ENCODE measurements at places on chromosomes 3 and 15.
A peak's percentile ranks its signal among the peaks of the same experiment; 100 is the strongest.

DNA sequence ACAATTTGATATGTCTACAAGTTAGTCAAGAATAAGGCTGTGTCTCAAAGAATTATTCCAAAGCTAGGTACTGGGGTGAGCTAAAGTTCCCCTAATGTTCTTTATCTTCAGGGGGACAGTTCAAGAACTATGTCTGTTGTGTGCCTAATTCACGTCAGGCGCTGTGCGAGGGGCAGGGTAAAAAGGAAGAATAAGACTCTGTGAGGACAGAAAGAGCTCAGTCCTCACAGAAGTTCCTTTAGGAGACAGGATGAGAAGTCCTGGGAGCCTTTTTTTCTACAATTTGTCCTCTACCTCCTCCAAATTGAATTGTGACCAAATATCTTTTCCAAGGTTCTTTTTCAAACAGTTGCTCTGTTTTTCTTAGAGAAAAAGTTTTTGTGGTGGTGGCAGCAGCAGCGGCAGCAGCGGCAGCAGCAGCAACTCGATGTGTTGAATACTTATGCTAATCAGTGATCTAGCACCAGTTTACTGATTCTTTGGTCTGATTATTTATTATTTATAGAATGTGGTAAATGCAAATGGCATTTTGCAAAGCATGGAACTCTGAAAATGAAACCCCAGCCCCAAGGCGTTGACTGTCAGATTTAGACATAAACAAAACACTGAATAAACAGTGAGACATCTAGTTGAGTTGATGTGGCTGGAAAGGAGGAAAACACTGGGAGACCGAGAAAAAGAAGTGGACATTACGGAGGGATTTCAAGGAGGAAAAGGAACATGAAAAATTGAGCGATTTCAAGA lies 88.6 kb downstream of the GTPBP8 start:
- no peak overlapping the region for H3K27ac ChIP-seq
- no peak overlapping the region for H3K4me3 ChIP-seq
- H3K4me1 ChIP-seq = peaks cover 5% of the 10 kb centered on the region
- no peaks in the 10 kb centered on the region for H3K36me3 ChIP-seq

- DNase-seq = no peak
- H3K27ac ChIP-seq = no peak overlapping the region
Measured at GRCh38 chr3:48236531-48236930, 4.4 kb upstream of the ZNF589 start.

DNA sequence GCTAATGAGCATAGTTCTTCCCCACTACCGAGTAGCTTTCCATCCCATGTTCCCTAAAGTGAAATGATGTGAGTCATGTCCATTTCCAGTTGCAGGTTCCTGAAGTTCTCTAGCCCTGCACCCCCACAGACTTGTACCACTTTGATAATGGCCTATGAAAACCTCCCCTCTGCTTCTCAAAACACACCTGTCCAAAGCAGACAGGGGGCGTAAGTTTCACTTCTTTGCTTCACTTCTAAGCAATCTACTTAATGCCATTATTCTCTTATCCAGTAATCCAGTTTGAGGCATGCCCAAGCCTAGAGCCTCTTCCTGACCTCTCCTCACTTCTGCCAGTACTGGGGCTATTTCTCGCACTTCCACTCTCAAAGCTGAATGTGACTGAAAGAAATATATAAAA lies 305.1 kb downstream of the IGSF11 start:
- no peaks in the 10 kb centered on the region for H3K36me3 ChIP-seq
- DNase-seq = no peak
- H3K27ac ChIP-seq = no peak overlapping the region
- H3K4me3 ChIP-seq = no peak overlapping the region

GRCh38 chr3:161409069-161409468 lies 37.8 kb upstream of the SPTSSB start:
- H3K36me3 ChIP-seq = no peaks in the 10 kb centered on the region
- DNase-seq = peak; percentile 30
- no peak overlapping the region for H3K4me3 ChIP-seq
- H3K27ac ChIP-seq = no peak overlapping the region

DNA sequence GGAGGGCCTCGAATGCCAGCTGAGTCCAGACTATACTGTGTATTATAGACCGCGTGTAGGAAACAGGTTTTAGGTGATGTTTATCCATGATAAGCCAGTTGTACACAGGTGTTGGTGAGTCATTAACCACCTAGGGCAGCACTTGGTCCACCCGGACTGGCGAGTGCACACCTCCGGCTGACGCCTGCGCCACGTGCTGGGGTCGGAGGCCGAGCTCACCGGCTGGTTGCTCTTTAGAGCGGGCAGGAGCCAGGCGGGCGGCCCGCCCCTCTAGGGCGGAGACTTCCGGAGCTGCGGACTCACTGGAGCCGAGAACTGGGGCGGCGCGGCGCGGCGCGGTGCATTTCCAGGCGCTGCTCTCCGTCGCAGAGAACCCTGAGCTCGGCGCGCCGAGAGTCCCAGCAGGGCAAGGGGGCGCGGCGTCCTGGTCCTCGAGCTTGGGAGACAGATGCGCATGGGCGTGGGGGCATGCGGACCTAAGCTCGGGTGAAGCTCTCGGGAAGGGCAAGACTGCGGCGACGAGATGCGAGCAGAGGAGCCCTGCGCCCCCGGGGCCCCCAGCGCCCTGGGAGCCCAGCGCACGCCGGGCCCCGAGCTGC lies at the start of gene ESYT3:
ESYT3 (plus strand) TSS at position 341 of the 599 bp plus-strand sequence; CDS start at position 524, 183 bp downstream.
- no peaks in the 10 kb centered on the region for H3K36me3 ChIP-seq
- DNase-seq = no peak
- peak within 1 kb of the TSS; percentile 75 for H3K4me3 ChIP-seq
- H3K4me1 ChIP-seq = peaks cover 21% of the 10 kb centered on the region
